ENCODE measurements at places on chromosomes 2 and 18. TPM values are rescaled to one million over a fixed set of nuclear protein-coding genes. Genes with fewer than 3 reads are reported as not detected.

- DNase-seq, result no peak
- H3K27me3 ChIP-seq, result no peaks in the 10 kb centered on the region
- no peaks in the 10 kb centered on the region for H3K36me3 ChIP-seq
- no peaks in the 10 kb centered on the region for H3K4me1 ChIP-seq
These were observed 38.8 kb downstream of the DDX18 start for GRCh38 chr2:117853316-117853715.

DNA sequence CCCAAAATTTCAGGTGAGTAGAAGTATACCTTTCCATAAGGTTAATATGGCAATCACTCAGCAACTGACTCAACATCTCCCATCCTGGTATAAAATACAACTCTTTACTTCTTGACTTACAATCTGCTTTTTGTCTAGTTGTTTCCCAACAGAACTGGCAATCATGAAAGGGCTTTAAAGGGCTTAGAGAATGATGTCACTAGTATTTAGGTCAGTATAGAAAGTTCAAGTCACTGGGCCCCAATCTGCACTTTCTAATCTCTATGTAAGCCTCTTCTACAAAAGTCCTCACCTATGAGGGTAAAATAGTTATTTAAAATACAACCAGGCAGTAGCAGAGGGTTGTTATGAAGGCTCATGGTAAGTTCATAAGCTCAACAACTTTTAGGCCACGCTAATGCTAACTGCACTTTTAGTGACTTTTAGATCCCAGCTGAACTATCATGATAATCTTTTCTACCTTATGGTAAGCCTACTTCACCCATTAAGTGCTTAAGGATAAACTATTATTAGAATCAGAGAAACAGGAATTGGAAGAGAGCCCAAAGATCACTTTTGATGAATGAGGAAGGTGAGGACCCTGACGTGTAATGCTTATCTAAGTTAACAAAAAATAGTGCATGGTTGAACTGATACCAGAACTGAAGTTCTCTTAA, 79.6 kb downstream of the GORASP2 start:
- peaks cover 59% of the 10 kb centered on the region for H3K36me3 ChIP-seq
- H3K4me3 ChIP-seq, result no peak overlapping the region
- DNase-seq, result no peak
- no peaks in the 10 kb centered on the region for H3K27me3 ChIP-seq

DNA sequence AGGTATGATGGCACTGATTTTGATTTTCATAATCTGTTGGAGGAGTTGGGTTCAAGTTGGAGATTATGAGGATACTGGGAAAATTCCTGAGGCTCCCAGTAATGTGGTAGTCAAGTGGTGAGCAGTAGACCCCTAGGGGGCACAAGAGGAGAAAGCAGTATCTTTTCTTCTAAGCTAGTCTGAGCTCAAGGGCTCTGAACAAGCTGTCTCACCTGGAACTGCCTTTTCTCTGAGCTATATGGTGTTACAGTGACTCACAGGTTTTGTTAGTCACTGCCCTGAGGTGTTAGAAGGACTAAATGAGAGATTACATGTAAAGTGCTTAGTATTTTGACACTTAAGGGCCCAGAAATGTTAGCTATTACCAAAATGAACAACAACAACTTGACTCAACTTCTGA, 42.2 kb downstream of the CD302 start:
- no peak overlapping the region for H3K4me3 ChIP-seq
- H3K27ac ChIP-seq, result no peak overlapping the region
- H3K36me3 ChIP-seq, result peaks cover 16% of the 10 kb centered on the region
- peaks cover 29% of the 10 kb centered on the region for H3K4me1 ChIP-seq
- no peaks in the 10 kb centered on the region for H3K27me3 ChIP-seq
- no peak for DNase-seq

Gene CTLA4
- total RNA-seq, result 1.0 TPM

Gene SLC8A1
- 21.8 TPM for total RNA-seq

Gene OTOF
- total RNA-seq, result 0.11 TPM

- no peak overlapping the region for H3K27ac ChIP-seq
- H3K4me1 ChIP-seq, result no peaks in the 10 kb centered on the region
These were observed 160.4 kb downstream of the GULP1 start for GRCh38 chr2:188452084-188452483.

GRCh38 chr2:205775097-205775877, 93.0 kb downstream of the NRP2 start:
- no peak overlapping the region for H3K27ac ChIP-seq
- H3K27me3 ChIP-seq, result no peaks in the 10 kb centered on the region
- no peak overlapping the region for H3K4me3 ChIP-seq
- DNase-seq, result no peak
- H3K4me1 ChIP-seq, result peaks cover 19% of the 10 kb centered on the region
- no peaks in the 10 kb centered on the region for H3K36me3 ChIP-seq

DNA sequence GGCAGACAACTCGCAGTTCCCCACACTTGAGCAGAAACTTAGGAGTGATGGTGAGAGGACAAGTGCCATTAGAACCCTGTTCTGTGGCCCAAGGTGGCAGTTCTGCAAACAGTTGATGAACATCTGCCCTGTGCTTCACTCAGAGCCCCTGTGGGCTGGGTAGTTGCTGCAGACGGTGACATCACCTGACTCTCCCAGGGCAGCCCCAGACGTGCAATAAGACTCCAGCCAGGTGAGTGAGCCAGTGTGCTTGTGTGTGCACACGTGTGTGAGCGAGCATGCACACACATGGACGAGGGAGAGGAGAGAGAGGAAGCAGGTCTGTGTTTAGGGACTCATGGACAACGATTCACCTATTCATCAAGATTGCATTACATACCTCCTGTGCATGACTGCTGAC, 136.0 kb upstream of the GLI2 start:
- DNase-seq, result no peak
- H3K4me3 ChIP-seq, result no peak overlapping the region
- no peaks in the 10 kb centered on the region for H3K36me3 ChIP-seq
- no peak overlapping the region for H3K27ac ChIP-seq

Gene CIB4
- total RNA-seq, result not detected

GRCh38 chr18:27130065-27130630, 55.0 kb downstream of the CHST9 start:
- no peak overlapping the region for H3K4me3 ChIP-seq
- no peaks in the 10 kb centered on the region for H3K36me3 ChIP-seq
- no peak overlapping the region for H3K27ac ChIP-seq
- H3K4me1 ChIP-seq, result no peaks in the 10 kb centered on the region
- DNase-seq, result no peak
- H3K27me3 ChIP-seq, result no peaks in the 10 kb centered on the region

Gene MOGAT1
- 1.2 TPM for total RNA-seq

DNA sequence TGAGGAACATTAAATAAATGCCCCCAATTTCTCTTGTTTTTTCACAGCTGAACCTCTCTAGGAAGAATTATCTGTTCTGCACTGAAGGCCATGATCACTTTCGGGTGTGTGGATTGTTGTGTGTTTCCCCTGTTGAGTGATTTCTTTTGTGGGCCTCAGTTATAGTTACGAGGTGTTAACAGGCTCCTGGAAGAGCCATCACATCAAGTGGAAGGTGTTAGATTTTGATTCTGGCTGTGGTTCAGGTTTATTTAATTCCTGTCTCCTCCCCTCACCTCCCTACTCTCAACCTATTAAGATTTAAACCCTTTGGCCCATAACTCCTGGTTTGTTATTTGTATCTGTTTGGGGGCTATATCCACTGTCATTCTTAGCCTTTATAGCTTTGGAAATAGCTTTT, 182.8 kb downstream of the AGPS start:
- H3K27me3 ChIP-seq, result no peaks in the 10 kb centered on the region
- no peaks in the 10 kb centered on the region for H3K36me3 ChIP-seq
- no peaks in the 10 kb centered on the region for H3K4me1 ChIP-seq
- no peak for DNase-seq

Gene C18orf63
- 0.15 TPM for total RNA-seq

DNA sequence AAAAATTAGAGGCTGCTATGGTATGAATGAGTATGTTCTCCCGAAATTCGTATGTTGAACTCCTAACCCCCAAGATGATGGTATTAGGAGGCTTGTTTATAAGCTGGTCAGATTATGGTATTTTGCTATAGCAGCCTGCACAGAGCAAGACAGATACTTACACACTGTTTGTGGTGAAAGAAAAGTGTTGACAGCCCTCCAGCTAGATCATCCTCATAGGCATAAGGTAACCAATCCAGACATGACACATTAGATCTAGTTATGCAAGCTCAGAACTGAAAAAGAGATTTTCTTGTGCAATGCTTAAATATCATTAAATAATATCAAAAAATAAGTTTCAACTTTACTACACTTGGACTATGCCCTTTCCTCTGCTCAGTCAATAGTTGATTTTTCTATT, 107.1 kb downstream of the ABCA12 start:
- no peaks in the 10 kb centered on the region for H3K36me3 ChIP-seq
- H3K4me3 ChIP-seq, result no peak overlapping the region
- no peaks in the 10 kb centered on the region for H3K27me3 ChIP-seq
- DNase-seq, result no peak
- H3K4me1 ChIP-seq, result no peaks in the 10 kb centered on the region
- H3K27ac ChIP-seq, result no peak overlapping the region

DNA sequence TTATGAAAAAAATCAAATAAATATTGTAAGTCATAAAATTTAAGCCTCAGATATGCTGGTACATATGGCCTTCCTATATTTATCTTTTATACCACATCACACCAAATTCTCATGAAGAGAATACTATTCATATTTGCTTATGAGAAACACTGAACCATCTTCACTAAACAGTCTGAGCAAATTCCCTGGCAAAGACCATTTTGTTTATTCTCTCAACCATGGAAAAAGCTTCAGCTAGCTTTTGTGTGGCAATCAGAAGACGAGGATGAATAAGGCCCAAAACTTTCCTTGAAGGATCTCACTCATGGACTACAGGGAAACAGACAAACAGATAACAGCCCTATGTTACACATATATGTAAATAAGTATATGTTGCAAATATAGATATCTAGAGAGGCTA, 252.1 kb downstream of the TMX3 start:
- no peaks in the 10 kb centered on the region for H3K27me3 ChIP-seq
- no peaks in the 10 kb centered on the region for H3K36me3 ChIP-seq
- H3K27ac ChIP-seq, result no peak overlapping the region
- no peaks in the 10 kb centered on the region for H3K4me1 ChIP-seq
- DNase-seq, result no peak

Gene TMEM17
- total RNA-seq, result 2.1 TPM

DNA sequence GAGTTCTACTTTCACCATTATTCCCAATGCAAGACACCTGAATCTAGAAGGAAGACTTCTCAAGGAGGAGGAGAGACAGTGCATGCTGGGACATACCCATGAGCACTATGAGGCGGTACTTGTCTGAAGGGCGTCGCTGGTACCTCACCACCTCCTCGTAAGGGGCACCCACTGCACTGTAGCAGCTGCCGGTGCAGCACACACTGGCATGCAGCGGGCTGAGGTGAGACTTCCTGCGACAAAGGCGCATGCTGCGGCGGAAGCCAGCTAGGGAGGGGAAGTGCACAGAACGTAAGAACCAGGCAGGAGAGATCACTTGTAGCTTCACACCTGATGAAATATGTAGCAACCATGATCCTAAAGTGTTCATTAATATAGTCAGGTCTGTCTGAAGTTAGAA, 12.8 kb upstream of the TMEM237 start:
- DNase-seq, result peak; percentile 54
- no peaks in the 10 kb centered on the region for H3K36me3 ChIP-seq
- H3K27ac ChIP-seq, result no peak overlapping the region
- no peak overlapping the region for H3K4me3 ChIP-seq

- H3K27ac ChIP-seq, result peak overlapping the region; percentile 23
- DNase-seq, result no peak
- H3K4me3 ChIP-seq, result no peak overlapping the region
- H3K36me3 ChIP-seq, result no peaks in the 10 kb centered on the region
These were observed 47.4 kb upstream of the KDM3A start for GRCh38 chr2:86393521-86394491.
